ENCODE measurements at places on chromosomes 2 and 18.

DNA sequence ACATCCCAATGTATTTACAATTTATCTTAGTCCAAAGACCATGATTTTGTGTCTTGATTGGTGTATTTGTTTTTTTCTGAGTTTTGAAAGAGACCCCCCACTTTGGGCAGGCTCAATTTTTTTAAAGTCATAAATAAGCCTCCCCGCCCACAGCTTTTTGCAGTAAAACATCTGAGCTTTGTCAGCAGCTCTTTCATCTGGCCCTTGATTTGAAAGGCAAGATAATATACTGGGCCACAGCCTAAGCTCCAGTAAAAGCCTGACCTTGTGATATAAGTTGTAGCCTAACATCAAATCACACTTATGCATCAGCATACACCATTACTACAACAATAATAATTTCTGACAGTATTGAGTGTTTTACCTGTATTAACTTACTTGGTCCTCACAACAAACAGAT lies 51.3 kb upstream of the SERTAD2 start:
- DNase-seq = no peak

- no peak for DNase-seq
Measured at GRCh38 chr2:229335877-229336346, 64.8 kb upstream of the PID1 start.

GRCh38 chr2:164515734-164516133 lies 105.5 kb downstream of the GRB14 start:
- DNase-seq = no peak

DNA sequence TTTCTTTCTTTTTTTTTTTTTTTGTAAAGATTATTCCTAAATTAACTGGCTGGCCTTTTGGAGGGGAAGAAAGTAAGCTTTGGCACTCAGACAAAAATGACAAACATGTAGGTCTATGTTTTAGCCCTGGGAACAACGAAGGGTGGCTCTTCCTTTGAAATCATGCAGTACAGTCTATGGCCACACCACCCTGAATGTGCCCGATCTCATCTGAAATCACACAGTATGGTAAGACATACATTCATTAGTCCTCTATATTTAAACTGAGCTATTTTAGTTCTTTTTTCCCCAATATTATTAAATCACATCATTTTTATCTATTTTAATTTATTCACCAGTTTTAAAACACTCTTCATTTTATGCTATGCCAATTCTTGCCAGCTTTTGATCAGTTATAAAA lies 48.2 kb downstream of the PLA2R1 start:
- no peak for DNase-seq

- DNase-seq = no peak
Measured at GRCh38 chr2:85930129-85931124, 41.6 kb upstream of the ST3GAL5 start.

DNA sequence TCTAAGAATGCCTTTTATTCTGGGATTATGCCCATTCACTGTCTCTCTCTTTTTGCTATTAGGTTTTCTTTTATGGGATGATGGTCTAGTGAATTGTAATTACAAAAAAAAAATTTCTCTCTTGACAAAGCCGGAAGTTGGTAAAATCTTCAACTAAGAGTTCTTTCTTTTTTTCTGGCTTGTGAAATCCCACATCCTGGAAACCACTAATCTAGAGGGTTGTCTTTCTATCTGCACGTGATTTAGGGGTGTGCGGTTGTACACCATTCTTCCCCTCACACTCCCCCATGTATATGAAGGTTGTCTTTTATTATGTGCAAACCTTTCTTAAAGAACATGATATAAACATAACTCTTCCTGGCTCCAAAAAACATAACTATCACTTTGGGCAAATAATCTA lies 52.0 kb downstream of the GATA6 start:
- no peak for DNase-seq

DNA sequence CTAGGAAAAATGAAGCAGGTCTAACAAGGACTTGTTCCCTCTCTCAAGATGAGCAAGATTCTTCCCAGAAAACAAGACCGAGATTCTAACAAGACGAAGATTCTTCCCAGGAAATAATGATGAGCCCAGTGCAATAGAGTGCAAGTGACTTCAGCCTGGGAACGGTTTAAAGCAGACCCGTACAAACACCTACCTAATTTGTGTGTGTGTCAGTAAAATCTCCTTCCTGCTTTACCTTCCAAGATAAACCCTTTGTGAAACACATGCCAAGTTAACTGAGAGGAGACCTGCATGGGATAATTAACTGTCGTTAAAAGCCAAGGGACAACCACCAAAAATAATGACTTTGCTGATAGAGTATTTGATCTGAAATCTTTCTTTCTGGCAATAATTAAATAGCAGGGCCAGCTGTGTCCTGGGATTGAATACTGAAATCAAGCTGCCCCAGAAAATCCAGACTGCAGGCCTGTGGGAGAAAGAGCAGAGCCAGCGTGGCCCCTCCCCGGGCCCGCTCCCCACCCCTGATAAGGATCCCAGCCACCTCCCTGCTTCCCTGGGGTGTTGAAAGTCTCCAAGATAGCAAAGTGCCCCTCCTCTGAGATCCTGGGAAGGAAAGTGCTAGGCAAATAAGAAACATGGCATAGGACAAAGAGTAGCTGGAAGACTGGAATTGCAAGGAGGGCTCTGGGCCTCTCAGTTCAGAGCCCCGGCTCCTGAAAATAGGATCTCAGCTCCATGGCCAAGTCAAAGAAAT lies 145.5 kb downstream of the CYP26B1 start:
- no peak for DNase-seq

- DNase-seq = no peak
Measured at GRCh38 chr18:13147130-13147529, 71.4 kb upstream of the LDLRAD4 start.
